Activated CD4-positive, alpha-beta memory T cell treated with anti-CD3 and anti-CD28 coated beads, Interleukin-2, amount 10 ng/mL, durations not matched to agents 7 days and 5 days (primary cell): ENCODE measurements at places on chromosomes 5 and 9.

- DNase-seq: no peak
These were observed 18.6 kb upstream of the ENC1 start for GRCh38 chr5:74659172-74659571.

DNA sequence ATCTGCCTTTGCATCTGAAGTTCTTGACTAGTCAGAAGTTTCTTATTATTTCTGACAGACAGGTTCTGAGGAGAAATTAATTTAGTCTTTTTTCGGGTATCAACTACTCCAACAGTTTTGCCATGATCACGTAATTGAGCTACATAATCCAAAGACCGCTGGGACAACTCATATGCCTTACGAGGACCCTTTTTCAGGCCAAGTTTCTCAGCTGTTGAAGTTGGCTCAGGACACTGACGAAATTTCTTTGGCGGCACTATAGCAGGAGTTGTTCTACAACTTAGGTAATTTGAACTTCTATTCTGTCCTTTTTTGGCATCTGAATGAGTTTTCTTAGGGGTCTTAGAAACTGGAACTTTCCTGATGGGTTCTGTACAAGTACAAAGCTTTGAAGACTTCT lies 27.2 kb downstream of the SETX start:
- DNase-seq: no peak

- DNase-seq: no peak
These were observed 381.9 kb downstream of the PLK2 start for GRCh38 chr5:58077966-58078365.

DNA sequence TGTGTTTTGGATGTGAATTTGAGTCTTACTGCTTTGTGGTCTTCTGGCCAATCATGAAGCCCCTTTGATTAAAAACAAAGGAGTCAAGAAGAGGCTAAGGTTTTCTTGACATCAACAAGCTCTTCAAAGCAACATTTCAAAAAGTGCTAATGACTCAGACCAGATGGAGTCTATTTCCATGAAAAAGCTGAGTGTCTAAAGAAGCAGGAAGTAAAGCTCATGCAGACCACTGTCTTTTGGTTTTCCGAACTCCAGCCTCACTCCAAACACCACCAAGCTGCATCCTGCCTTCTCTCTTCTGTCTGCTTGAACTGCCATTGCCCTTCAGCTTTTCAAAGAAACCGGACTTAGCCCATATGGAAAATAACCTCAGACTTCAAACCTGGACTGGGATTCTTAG lies 115.2 kb downstream of the PRDM6 start:
- DNase-seq: no peak

- DNase-seq: no peak
These were observed 5.0 kb downstream of the KCNIP1 start for GRCh38 chr5:170508660-170509347.

DNA sequence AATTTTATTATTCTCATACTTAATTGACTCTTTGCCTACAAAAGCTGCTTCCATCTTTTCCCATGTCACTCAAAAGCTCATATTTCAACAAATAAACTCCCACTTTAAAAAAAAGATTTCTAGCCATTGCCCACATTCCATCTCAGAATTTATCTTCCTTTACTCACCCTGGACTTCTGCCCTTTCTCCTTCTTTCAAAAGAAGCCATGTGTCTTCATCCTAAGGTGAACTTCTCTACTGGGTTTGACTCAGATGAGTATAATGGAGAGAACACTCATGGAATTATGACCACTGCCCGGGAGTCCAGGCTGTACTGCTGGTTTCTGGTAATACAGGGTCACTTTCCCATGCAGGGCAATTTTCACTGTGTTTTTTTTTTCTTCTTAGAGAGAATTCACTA lies 548.5 kb upstream of the ZNF462 start:
- no peak for DNase-seq

DNA sequence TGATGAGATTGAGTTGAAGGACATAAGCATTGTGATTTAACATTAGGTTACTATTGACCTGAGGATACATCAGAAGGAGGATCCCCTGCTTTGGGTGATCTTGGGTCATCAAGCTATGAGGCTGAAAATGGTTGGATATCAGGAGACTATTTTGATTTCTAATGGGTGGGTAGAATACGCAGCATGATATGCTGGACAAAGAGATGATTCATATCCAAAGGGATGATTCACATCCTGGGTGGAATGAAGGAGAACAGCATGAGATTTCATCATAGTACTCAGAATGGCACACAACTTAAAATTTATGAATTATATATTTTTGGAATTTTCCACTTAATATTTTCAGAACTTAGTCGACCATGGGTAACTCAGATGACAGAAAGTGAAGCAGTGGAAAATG lies 1759.5 kb upstream of the C9orf72 start:
- no peak for DNase-seq

GRCh38 chr9:4854265-4854590 lies 61.5 kb downstream of the RCL1 start:
- no peak for DNase-seq

GRCh38 chr5:160824301-160825001 lies 27.6 kb downstream of the ATP10B start:
- DNase-seq: no peak

DNA sequence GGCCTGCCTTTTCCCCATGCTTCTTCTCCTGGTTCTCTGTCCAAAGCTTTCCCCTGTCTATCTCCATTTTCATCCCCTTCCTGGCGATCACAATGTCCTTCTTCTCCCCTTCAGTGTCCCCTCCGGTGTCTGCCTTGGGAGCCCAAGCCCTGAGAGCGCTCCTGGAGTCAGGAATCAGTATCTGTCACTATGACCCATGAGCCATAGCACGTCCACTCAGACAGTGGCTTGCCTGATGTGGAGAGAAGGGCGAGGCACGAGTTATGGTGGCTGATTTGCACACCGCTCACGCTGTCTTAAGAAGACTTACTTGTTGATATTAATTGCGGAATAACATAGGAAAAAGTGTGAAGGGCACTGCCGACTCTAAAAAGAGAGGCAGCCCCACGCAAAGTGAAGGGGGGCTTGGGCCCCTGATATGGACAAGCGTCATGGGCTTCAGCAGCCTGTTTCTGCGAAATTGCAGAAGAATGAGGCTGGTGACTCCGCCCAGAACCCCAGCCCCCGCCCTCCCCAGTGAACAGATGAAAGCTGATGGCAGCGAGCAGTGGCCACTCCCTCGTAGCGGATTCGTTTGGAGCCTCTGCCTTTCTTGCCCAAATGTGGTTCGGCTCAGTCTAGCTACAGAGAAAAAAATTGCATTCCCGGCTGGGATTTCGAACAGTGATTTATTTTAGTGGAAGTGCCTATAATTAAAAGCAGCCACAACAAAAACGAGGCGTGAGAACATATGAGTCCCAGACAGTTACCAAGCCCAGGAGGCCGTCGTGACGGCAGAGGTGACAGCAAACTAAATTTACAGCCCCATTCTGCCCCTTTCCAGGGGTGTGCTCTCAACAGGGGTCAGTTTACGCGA lies 149.8 kb downstream of the ICE1 start:
- DNase-seq: no peak

- DNase-seq: no peak
These were observed 17.1 kb downstream of the CDC26 start for GRCh38 chr9:113258282-113258681.

- DNase-seq: peak; percentile 43
These were observed 567 bp upstream of the SPIN1 start for GRCh38 chr9:88387552-88388202.

DNA sequence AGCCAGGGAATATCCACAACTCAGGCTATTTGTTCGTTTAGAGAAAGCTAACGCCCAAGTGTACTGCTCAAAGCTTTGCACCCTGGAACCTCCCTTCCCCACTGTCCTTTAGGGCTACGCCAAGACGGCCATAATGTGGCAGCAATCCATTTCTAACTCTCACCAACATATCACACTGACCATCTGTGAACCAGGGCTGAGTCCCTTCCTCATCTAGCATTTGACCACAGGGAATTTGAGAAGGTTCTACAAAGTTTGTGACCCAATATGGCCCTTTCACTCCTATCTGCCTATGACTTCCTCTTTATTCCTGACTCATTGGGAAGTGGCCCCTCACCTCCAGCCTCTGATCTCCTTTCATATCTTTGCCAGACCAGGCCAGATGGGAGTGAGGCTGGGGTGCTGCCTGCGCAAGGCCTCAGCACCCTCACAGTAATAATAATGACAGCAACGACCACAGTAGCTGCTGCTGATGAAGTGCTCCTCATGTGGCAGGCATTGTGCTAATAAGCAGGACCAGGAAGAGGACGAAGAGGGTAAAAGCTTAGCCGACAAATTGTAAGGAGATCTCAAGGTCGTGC lies 9.3 kb upstream of the ARAP3 start:
- no peak for DNase-seq

GRCh38 chr5:74357827-74358226 lies 282.7 kb downstream of the ENC1 start:
- DNase-seq: no peak

DNA sequence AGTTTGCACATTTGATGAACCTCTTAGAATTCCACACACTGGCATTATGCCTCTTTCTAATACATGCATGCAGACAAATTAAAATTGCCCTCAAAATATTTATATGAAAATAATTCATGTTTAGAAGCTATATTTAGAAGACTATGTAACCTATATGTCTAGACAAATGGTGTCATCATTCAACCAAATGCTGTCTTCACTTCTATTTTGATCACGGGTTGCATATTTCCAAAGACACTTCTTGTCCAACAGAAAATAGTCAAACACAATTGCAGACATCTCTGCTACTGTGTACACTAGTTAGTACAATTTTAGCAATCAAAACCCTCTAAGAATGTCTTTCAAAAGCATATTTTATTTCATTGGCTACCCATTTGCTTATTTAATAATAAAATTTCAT lies 114.0 kb downstream of the FBXO38 start:
- DNase-seq: no peak

DNA sequence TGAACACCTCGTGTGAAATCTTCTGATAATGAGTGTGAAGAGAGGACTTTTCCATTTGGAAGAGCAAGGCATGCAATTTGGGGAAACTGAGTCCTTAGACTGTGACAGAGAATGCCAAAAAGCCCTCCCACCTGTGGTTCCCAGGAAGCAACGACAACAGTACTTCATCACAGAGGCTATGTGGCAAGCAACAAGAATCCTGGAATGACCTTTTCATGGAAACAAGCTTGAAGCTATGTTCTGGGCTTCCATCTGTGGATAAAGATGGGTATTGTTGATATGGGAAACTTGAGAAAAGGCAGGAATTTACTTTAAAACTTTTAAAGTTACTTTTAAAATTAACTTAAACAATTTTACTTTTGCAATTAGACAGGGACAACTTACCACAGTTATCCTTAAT lies 131.2 kb upstream of the ANKH start:
- DNase-seq: no peak

- DNase-seq: no peak
These were observed 243.6 kb upstream of the PANK3 start for GRCh38 chr5:168822745-168823281.

GRCh38 chr5:114719268-114719667 lies 357.4 kb downstream of the KCNN2 start:
- DNase-seq: no peak

DNA sequence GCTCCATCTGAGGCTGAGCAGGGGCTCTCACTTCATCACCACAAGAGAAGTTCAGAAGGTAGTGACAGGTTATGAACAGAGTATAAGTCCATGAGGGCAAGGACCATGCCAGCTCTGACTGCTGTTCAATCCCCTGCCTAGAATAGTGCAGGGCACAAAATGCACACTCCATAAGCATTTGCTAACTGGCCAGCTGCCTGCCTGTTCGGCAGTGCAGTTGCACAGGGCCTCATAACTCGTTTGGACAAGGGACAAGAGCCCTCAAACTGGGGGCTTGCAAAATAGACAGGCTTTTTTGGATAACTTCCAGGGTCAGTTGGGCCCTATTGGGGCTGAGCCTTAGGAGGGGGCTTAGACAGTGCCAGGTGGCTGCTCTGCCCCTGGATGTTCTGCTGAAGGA lies 21.1 kb downstream of the SPARC start:
- DNase-seq: no peak

GRCh38 chr5:142323480-142324135 lies 1.2 kb downstream of the SPRY4 start:
- no peak for DNase-seq

DNA sequence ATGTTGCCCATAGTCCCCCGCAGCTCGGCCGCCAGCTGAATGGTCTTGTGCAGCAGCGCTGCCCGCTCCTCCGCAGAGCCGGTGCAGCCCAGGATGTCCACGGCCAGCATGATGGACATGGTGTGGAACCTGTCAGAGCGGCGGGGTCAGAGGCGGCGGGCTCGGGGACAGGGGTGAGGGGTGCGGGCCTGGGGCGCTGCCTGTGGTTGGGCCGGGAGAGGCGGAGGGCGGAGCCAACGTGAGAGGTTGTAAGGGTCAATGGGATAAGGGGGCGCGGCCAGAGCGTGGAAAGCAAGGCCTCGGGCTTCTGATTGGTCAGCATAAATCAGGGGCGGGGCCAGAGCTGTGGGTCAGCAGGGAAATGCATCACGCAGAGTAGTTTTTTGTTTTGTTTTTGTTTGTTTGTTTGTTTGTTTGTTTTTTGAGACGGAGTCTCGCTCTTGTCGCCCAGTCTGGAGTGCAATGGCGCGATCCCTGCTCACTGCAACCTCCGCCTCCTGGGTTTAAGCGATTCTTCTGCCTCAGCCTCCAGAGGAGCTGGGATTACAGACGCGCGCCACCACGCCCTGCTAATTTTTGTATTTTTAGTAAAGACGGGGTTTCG lies 6.8 kb upstream of the TOR2A start:
- no peak for DNase-seq

DNA sequence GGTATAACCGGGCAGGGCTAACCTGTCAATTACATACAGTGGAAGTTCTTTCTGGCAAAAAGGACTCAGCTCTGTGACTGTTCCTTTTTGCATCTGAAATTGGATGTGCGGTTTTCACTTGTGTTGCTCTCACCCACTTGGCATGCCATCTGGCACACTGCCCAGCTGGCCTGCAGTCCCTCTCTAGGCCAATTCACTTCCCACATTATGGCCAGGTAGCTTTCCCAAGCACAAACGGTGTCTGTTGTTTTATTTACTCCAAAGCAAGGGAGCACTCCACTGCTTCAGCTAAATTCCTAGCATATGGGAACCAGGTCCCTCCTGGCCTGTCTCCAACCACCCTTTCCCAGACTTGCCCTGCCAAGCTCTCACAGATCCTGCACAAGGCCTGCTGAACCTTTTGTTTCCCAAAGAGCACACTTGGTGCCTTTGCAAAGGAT lies 132.5 kb downstream of the SEMA6A start:
- DNase-seq: no peak

GRCh38 chr5:152164860-152165259 lies 240.2 kb upstream of the GLRA1 start:
- DNase-seq: no peak

GRCh38 chr9:107308461-107308860 lies 25.4 kb downstream of the RAD23B start:
- DNase-seq: no peak
